A549 treated with CpdA at 1 μM for 4 hours (cell line): ENCODE measurements at places on chromosomes 12 and 14. TPM values are rescaled to one million over a fixed set of nuclear protein-coding genes. Genes with fewer than 3 reads are reported as not detected.

KERA gene
- not detected in 5 replicates for total RNA-seq

TEX22 gene
- 0.08 to 0.28 TPM (median 0.22 TPM) in 4 of 5 replicates, not detected in the other for total RNA-seq

NDRG2 gene
- total RNA-seq = 2.5 to 3.5 TPM (median 3.1 TPM) in 5 replicates

GLI1 gene
- 7.1 to 13.9 TPM (median 12.0 TPM) in 5 replicates for total RNA-seq

AICDA gene
- total RNA-seq = 0.08 to 0.20 TPM (median 0.15 TPM) in 5 replicates

NYNRIN gene
- 0.13 to 0.48 TPM (median 0.16 TPM) in 5 replicates for total RNA-seq

REP15 gene
- total RNA-seq = 0.28 to 0.97 TPM (median 0.48 TPM) in 5 replicates

GRIP1 gene
- 0.71 to 6.3 TPM (median 4.1 TPM) in 5 replicates for total RNA-seq

NTF3 gene
- total RNA-seq = not detected in 5 replicates

ASB2 gene
- 1.5 to 3.5 TPM (median 1.9 TPM) in 5 replicates for total RNA-seq

DLGAP5 gene
- 29.2 to 43.9 TPM (median 34.9 TPM) in 5 replicates for total RNA-seq

POU6F1 gene
- total RNA-seq = 1.2 to 2.8 TPM (median 1.9 TPM) in 5 replicates

NAV3 gene
- total RNA-seq = 15.2 to 26.4 TPM (median 17.9 TPM) in 5 replicates

B3GNT4 gene
- 0.48 to 0.97 TPM (median 0.63 TPM) in 5 replicates for total RNA-seq

ZNF891 gene
- total RNA-seq = 0.38 to 0.47 TPM (median 0.43 TPM) in 5 replicates

SYT1 gene
- total RNA-seq = 5.3 to 8.6 TPM (median 6.3 TPM) in 5 replicates

TMEM119 gene
- total RNA-seq = 0.07 to 0.18 TPM (median 0.10 TPM) in 3 of 5 replicates, not detected in the others

POTEM gene
- total RNA-seq = not detected in 5 replicates

HCAR2 gene
- 0.26 to 0.78 TPM (median 0.30 TPM) in 5 replicates for total RNA-seq

ACAD10 gene
- 9.0 to 12.6 TPM (median 11.2 TPM) in 5 replicates for total RNA-seq

FOXN4 gene
- total RNA-seq = 0.03 to 0.12 TPM in 2 of 5 replicates, not detected in the others

ASIC1 gene
- 4.8 to 7.1 TPM (median 5.9 TPM) in 5 replicates for total RNA-seq

PLEKHG7 gene
- total RNA-seq = 0.02 TPM in 1 of 5 replicates, not detected in the others

IGFBP6 gene
- 148 to 241 TPM (median 237 TPM) in 5 replicates for total RNA-seq

TPH2 gene
- not detected in 5 replicates for total RNA-seq

KRT75 gene
- total RNA-seq = 0.19 to 0.29 TPM (median 0.23 TPM) in 5 replicates

DEGS2 gene
- total RNA-seq = 1.2 to 2.7 TPM (median 1.4 TPM) in 5 replicates

KRT86 gene
- total RNA-seq = 20.4 to 43.5 TPM (median 41.1 TPM) in 5 replicates

OR10AD1 gene
- total RNA-seq = not detected in 5 replicates

TAS2R46 gene
- total RNA-seq = not detected in 5 replicates

SCN8A gene
- 1.2 to 2.5 TPM (median 1.8 TPM) in 5 replicates for total RNA-seq

TAS2R42 gene
- not detected in 5 replicates for total RNA-seq

COL2A1 gene
- 0.02 to 0.15 TPM (median 0.08 TPM) in 3 of 5 replicates, not detected in the others for total RNA-seq

ZNF605 gene
- 3.1 to 5.6 TPM (median 3.4 TPM) in 5 replicates for total RNA-seq

NID2 gene
- total RNA-seq = 16.2 to 25.5 TPM (median 18.1 TPM) in 5 replicates

GPR68 gene
- 0.05 to 0.25 TPM (median 0.07 TPM) in 4 of 5 replicates, not detected in the other for total RNA-seq

GPR162 gene
- 0.31 to 0.54 TPM (median 0.42 TPM) in 5 replicates for total RNA-seq

ATG14 gene
- total RNA-seq = 4.7 to 6.2 TPM (median 5.3 TPM) in 5 replicates

KRT3 gene
- total RNA-seq = 0.03 to 0.10 TPM in 2 of 5 replicates, not detected in the others

TAS2R9 gene
- not detected in 5 replicates for total RNA-seq

CARMIL3 gene
- 0.38 to 0.56 TPM (median 0.45 TPM) in 5 replicates for total RNA-seq

LTB4R gene
- 5.3 to 7.0 TPM (median 6.2 TPM) in 5 replicates for total RNA-seq

KRT5 gene
- 0.08 to 0.25 TPM (median 0.09 TPM) in 3 of 5 replicates, not detected in the others for total RNA-seq

CLEC7A gene
- total RNA-seq = not detected in 5 replicates

METTL3 gene
- 46.3 to 56.0 TPM (median 54.7 TPM) in 5 replicates for total RNA-seq

TBX3 gene
- total RNA-seq = 16.9 to 20.2 TPM (median 19.7 TPM) in 5 replicates

ANKRD33 gene
- 0.08 TPM in 1 of 5 replicates, not detected in the others for total RNA-seq

RASSF9 gene
- total RNA-seq = 0.34 to 0.45 TPM (median 0.43 TPM) in 5 replicates

STAC3 gene
- 0.20 to 0.64 TPM (median 0.53 TPM) in 5 replicates for total RNA-seq

ATP23 gene
- 4.5 to 7.7 TPM (median 5.3 TPM) in 5 replicates for total RNA-seq

SLC5A8 gene
- total RNA-seq = not detected in 5 replicates

SMAGP gene
- 17.5 to 25.7 TPM (median 21.5 TPM) in 5 replicates for total RNA-seq

LRP1-AS gene
- not detected in 5 replicates for total RNA-seq

LPCAT3 gene
- total RNA-seq = 26.2 to 31.5 TPM (median 27.2 TPM) in 5 replicates

PLEK2 gene
- total RNA-seq = 26.5 to 31.9 TPM (median 27.8 TPM) in 5 replicates
